ENCODE measurements at places on chromosomes 3 and 15. TPM values are rescaled to one million over a fixed set of nuclear protein-coding genes. Genes with fewer than 3 reads are reported as not detected.

DNA sequence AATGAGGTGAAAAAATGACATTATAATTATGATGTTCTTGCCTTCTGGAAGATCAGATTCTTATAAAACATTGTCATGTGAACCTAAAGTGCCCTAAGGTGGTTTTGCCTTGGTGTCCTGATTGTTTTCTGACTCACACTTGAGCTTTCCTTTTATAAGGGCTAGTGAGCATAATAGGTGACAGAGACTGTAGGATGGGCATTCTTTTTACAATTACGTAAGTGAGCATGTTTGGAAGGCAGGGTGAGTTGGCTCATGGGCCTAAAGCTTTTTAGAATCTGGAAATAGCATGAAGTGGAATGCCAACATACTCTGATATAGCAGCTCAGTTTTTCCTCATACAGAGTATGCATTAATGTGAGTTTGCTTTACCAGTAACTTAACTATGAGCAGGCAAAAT is 41.2 kb downstream of the CRYBG3 start:
- no peak for DNase-seq

DNA sequence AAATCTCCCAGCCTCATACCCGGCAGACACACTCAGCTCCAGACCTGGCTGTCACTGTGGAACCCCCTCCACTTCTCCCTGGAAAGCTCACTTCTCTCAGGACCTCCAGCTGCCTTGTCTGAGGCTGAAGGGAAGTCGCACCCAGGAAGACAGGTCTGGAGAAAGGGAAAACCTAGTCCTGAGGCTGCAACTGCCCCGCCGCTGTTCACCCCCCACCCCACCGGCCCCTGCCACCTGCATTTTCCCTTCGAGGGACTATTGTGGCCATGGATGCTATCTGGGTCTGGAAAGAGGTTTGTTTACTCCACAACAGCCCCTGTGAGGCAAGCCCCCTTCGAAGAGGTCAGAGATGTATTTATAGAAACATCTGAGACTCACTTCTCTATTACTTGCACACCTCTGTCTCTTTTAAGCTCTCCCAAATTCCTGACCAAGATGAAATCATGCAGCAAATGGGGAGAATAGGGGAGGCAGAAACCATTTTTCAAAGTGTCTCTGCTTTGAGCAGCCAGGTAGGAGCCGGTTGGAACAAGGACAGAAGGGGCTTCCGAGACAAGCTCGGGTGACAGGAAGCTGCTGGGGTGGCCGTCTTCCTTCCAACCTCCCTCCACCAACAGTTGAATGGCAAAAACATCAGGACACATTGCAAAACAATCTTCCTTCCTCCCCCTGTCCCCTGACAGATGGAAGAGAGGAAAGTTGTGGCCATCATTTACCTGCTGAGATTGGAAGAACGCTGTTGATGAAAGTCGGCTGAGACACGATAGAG is 518 bp downstream of the COLQ start:
- no peak for DNase-seq

The CERS3 gene
- 2.2 TPM for total RNA-seq

DNA sequence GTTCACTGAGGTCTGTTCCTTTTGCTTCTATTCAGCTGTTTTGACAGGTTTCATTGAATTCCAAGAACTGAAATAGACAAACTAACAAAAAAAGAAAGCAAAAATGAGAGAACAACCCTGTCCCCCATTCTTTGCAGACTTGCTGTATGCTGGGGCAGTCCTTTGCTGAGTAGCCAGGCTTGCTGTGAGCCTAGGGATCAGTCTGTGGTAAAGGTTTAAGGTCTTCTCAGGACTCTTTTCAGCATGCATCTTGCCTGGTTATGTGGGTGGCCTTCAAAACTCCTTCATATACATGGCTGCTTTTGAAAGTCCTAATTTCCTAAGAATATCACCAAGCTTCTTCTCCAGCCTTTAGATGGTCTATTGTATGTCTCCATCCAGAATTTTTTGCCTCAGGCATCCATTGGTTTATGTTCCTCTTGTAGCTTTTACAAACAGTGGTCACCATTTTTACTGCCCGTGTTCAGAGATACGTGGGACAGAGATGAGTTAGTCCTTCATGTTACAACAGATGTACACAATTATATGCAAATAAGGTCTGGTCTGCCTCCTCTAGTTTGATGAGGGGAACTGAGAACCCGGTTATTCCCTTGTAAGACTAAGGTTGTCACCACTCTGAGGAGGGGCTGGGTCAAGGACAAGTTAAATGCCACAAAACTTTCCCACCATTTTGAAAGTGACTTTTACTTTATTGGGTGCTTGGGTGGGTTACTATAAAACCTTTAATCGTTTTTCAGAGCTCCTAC is 41.4 kb downstream of the SACM1L start:
- DNase-seq: no peak

DNA sequence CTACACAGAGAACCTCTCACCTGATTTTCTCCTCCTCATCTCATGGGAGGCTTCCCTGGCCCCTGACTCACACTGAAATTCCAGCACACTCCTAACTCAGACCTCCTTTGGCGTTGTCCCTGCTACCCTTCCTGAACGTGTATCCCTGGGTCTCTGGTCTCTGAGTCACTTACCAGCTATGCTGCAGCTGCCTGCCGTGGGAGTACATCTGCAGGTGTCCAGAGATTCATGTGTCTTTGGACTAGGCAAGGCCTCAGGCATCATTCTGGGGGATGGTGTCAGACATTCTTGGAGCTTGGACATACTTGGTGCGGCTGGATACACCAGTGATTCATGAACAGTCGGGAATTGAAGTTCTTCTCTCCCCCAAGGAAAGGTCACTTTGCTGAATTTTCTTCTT is 148.8 kb upstream of the TRIM42 start:
- DNase-seq: no peak

The IGSF10 gene
- 0.94 TPM for total RNA-seq

The LEKR1 gene
- not detected for total RNA-seq

The TM4SF18 gene
- total RNA-seq: 1.0 TPM

- DNase-seq: peak; percentile 43
Observed at GRCh38 chr15:41950127-41950483, 22.3 kb downstream of the EHD4 start.

The THBS1 gene
- total RNA-seq: 81.3 TPM

GRCh38 chr3:72376956-72377710 is 471.1 kb downstream of the SHQ1 start:
- peak; percentile 59 for DNase-seq

DNA sequence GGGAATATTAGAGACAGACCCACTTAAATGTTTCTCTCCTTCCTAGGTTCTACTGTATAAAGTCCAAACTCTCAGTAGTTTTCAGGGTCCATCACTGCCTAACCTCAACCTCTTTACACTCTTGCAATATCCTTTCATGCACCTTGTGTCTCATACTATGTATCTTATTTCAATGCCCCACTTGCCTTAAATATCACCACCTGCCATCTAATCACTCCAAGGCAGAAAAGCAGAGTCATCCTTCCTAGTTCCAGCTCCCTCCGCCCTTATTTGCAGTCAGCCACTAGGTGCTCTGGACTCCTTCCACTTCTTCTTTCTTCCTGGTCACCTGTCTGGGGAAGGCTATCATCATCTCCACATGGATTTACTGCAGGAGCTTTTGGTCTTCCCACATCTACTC is 322.0 kb downstream of the MFSD1 start:
- no peak for DNase-seq

- DNase-seq: no peak
Observed at GRCh38 chr3:109045271-109046040, 72.5 kb downstream of the MORC1 start.

GRCh38 chr3:43733459-43734384 is 43.0 kb downstream of the ABHD5 start:
- peak; percentile 47 for DNase-seq

The ANKRD63 gene
- 0.74 TPM for total RNA-seq

DNA sequence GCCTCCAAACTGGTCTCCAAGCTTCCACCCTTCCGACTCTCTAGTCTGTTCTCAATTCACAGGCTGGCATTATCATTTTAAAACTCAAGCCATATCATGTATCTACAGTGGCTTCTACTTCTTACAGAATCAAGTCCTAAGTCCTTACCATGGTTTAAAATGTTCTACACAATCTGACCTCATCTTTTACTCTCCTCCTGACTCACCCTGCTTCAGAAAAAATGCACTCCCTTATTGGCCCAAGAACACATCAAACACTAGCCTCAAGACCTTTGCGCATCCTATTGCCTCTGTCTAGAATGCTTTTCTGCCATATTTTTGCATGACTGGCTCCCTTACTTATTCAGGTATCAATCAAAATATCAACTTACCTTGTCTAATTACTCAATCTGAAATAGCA is 11.0 kb downstream of the MRPL3 start:
- no peak for DNase-seq

The LOXL1 gene
- 10.8 TPM for total RNA-seq

DNA sequence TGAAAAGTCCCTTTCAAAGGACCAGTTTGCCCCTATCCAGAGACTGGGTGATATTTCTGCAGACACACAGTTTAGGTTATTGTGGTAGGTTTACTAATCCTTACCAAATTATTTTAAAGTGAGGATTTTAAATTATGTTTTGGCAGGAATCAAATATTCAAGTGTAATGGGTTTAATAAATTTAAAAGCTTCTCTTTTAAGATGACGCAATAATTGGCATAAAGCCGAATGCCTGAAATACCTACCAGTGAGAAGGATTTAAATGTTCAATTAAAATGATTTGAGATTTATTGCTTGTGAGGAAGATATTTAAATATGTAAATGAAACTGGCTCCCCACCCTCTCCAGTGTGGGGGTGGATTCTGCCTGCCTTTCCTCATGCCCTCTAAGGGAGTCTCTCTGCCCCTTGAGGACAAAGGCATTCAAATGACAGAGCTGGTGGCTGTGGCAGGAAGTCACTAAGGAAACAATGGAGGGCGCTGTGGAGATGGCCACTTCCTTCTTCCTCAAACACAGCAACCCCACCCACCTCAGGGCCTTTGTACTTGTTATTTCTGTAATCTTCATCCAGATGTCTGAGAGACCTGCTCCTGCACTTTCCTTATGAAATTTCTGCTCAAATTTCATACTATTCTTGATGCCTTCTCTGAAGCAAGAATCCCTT is 131.7 kb downstream of the TNIK start:
- peak; percentile 76 for DNase-seq

GRCh38 chr3:111998636-111999483 is at the start of gene TAGLN3:
Gene TAGLN3, plus strand, starts transcription at chr3:111998922. Its CDS starts 501 bp downstream, at chr3:111999423.
- DNase-seq: peak; percentile 78

The LMAN1L gene
- not detected for total RNA-seq

GRCh38 chr3:173870976-173871375 is 473.4 kb downstream of the NLGN1 start:
- no peak for DNase-seq

- no peak for DNase-seq
Observed at GRCh38 chr15:98745179-98745578, 96.8 kb downstream of the IGF1R start.

- no peak for DNase-seq
Observed at GRCh38 chr3:189132231-189132671, 39.5 kb upstream of the TPRG1 start.

The MST1R gene
- 3.7 TPM for total RNA-seq

The LRRC31 gene
- total RNA-seq: not detected

GRCh38 chr3:42264399-42265058 is 1.5 kb downstream of the CCK start:
- DNase-seq: peak; percentile 82

GRCh38 chr3:179149951-179150350 is 1.8 kb downstream of the PIK3CA start:
- DNase-seq: no peak

DNA sequence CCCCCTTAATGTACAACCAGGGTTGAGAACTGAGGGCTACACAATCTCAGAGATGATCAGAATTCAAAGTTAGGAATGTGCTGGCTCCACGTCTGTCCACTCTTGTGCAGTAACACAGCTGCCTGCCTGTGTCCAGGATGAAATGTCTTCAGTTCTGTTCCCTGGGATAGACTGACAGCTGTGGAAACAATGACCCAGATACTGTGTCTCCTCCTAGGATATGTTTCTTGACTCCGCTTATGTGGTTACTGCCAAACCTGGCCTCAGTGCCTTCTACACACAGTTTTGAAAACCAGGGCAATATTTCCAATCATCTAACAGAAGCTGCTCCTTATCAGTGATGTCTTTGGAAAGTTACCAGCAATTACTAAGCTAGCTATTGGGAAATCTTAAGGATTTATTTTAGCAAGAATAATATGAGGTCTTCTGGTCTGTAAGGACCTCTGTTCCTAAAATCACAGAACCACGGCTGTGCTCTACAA is 67.6 kb downstream of the NOX5 start:
- no peak for DNase-seq

DNA sequence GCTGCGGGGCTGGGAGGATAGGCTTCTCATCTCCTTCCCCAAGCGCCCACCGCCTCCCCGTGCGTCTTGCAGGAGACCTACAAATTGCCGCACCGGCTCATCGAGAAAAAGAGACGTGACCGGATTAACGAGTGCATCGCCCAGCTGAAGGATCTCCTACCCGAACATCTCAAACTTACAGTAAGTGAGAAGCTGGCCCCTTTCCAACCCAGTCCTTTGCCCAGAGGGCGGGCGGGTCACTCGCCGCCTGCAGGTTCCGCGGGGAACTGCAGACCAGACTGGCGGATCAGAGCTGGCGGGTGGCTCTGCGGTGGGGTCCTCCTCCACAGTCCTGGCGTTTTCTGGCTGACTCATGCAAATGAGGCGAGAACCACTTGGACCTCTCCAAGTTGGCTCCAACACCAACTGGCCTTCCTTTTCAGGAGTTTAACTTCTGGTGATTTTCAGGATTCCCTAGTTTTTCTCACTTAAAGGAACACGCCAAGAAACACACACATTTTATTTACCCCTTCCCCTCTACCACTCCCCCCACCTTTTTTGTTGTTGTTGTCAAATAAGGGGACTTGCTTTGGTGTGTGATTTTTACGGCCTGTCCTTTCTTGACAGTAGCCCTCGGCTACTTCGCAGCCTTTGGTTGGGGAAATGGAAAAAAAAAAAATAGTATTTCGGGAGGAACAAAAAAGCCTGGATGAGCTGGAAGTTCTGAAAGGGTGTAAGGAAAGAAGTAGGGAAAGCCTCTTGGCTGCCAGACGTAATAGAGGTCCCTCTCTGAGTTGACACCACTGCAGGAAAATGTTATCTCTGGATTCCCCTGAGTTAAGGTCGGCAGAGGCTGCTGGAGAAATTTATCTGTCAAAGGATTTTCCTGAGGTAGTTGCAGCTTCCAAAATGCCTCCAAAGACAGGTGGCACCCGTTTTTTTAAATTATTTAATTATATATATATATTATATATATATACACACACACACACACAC is 1.3 kb downstream of the BHLHE40 start:
- peak; percentile 79 for DNase-seq

The MTFMT gene
- total RNA-seq: 25.3 TPM

The ITIH3 gene
- total RNA-seq: 0.31 TPM

GRCh38 chr3:72657666-72658065 is 190.6 kb downstream of the SHQ1 start:
- no peak for DNase-seq

The ZNF662 gene
- total RNA-seq: 1.5 TPM

The PSMD2 gene
- total RNA-seq: 328 TPM

DNA sequence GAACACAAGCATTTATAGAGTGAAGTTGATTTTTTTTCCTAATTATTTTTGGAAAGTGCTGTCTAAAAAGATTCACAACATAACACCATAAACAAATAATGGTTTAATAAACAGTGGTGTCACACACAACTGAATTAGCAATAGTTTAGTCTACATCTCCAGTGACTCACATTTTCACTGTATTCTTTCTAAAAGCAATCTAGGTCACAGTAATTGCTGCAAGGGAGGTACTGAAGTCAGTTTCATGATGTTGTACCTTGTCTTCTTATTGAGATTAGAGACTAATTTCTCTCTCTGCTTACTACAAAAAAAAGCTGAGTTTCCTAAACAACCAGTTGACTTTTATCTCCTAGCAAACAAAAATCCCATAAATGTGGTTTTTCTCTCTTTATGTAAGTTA is 29.6 kb downstream of the PLSCR4 start:
- DNase-seq: no peak

GRCh38 chr3:31444220-31445142 is 88.2 kb upstream of the STT3B start:
- no peak for DNase-seq

GRCh38 chr15:76935620-76936019 is 4.1 kb downstream of the RCN2 start:
- DNase-seq: no peak
